ENCODE measurements at places on chromosomes 16 and 17. TPM values are rescaled to one million over a fixed set of nuclear protein-coding genes. Genes with fewer than 3 reads are reported as not detected.
A peak's percentile ranks its signal among the peaks of the same experiment; 100 is the strongest.

Gene KRT13
- total RNA-seq: 10.8 TPM

GRCh38 chr17:82247182-82247823 is 18.5 kb downstream of the SLC16A3 start:
- H3K27ac ChIP-seq: peak overlapping the region; percentile 53
- H3K36me3 ChIP-seq: peaks cover 14% of the 10 kb centered on the region
- H3K4me3 ChIP-seq: no peak overlapping the region
- H3K4me1 ChIP-seq: peaks cover 40% of the 10 kb centered on the region

Gene KRTAP4-1
- total RNA-seq: not detected

Gene LHX1
- total RNA-seq: not detected

- H3K27me3 ChIP-seq: no peaks in the 10 kb centered on the region
- peak; percentile 26 for DNase-seq
- H3K4me1 ChIP-seq: peaks cover 18% of the 10 kb centered on the region
- no peak overlapping the region for H3K27ac ChIP-seq
- no peak overlapping the region for H3K4me3 ChIP-seq
These were observed 101.8 kb upstream of the METRNL start for GRCh38 chr17:82977606-82978005.

- peak overlapping the region; percentile 23 for H3K27ac ChIP-seq
- H3K4me3 ChIP-seq: no peak overlapping the region
- no peaks in the 10 kb centered on the region for H3K27me3 ChIP-seq
- H3K4me1 ChIP-seq: peaks cover 35% of the 10 kb centered on the region
- H3K36me3 ChIP-seq: peaks cover 58% of the 10 kb centered on the region
These were observed 131.2 kb upstream of the CORO6 start for GRCh38 chr17:29753845-29754439.

Gene RNF43
- 6.8 TPM for total RNA-seq

GRCh38 chr16:17724242-17724898 is 253.6 kb upstream of the XYLT1 start:
- no peaks in the 10 kb centered on the region for H3K27me3 ChIP-seq
- H3K27ac ChIP-seq: no peak overlapping the region
- no peaks in the 10 kb centered on the region for H3K36me3 ChIP-seq
- DNase-seq: no peak

DNA sequence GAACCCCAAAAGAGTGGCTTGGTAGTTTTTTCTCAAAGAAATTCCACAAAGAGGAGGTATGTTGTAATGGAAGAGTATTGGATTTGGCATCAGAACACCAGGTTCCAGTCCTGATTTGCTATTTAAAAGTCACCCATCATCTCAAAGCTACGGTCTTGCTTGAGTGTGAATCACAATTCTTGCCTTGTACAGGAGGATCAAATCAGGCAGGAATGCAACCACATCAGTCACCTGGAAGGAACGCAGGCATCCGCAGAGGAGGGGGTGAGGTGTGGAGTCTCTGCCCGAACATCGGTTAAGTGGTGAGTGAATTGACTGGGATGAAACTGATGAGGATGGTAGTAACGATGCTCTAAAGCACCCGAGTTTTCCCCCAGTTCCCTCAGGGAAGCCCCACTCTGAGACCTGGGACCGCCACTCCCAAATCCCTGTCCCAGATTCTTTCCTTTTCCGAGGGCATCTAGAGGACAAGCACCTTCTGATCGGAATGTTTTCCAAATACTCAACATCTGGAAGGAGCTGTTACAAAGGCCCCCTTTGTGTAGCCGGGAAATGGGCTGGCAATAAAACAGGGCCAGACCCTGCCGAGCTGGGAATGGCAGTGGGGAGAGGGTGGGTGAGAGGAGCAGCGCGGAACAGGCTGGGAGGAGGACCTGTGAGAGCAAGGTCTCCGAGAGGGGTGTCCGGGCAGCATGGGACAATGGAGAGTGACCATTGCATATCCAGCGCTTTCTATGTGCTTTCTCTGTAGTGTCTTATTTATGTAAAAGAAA is 469.6 kb downstream of the SLC39A11 start:
- no peaks in the 10 kb centered on the region for H3K36me3 ChIP-seq
- H3K27me3 ChIP-seq: peaks cover 38% of the 10 kb centered on the region

GRCh38 chr17:4899341-4900230 is at the start of gene C17orf107:
TSS of gene C17orf107 (plus strand) at chr17:4899536. CDS start at chr17:4899763, 227 bp downstream.
- H3K27ac ChIP-seq: peak within 1 kb of the TSS; percentile 60
- H3K4me3 ChIP-seq: peak within 1 kb of the TSS; percentile 42
- H3K36me3 ChIP-seq: peaks cover 30% of the 10 kb centered on the region

Gene GNGT2
- total RNA-seq: 3.6 TPM

Gene CA5A
- 0.09 TPM for total RNA-seq

Gene MYO15A
- 1.3 TPM for total RNA-seq

DNA sequence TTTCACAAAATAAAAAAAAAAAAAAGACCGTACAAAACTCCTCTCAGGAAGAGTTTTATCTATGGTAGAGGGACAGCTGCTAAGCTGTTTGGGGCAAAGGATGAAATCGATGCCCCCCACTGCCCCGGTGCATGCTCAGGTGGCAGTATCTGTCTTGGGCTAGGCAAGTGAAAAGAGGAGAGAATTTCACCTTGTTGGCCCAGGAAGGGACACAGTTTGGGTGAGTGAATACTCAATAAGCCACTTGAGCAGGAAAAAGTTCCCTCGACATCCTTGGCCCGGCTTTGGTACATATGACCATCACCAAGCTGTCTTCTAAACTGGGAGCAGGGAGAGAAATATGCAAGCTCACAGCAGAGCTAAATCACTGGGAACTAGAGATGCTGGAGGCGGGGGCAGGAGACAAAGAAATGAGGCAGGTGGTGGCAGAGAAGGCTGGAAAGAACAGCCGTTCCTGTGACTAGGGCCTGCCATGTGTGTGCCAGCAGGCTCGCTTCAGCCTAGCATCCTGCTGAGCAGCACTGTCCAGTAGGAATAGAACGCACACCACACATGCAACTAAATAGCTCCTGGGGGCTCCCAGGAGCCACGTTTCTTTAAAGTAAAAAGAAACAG is 8.2 kb upstream of the EIF1 start:
- H3K4me3 ChIP-seq: no peak overlapping the region
- peaks cover 11% of the 10 kb centered on the region for H3K4me1 ChIP-seq
- H3K27ac ChIP-seq: no peak overlapping the region
- no peaks in the 10 kb centered on the region for H3K27me3 ChIP-seq
- H3K36me3 ChIP-seq: no peaks in the 10 kb centered on the region
- no peak for DNase-seq

Gene GNAO1
- total RNA-seq: 1.4 TPM

Gene ZPBP2
- not detected for total RNA-seq

Measured in left lung (tissue), 14 donors.